Activated naive CD8-positive, alpha-beta T cell treated with anti-CD3 and anti-CD28 coated beads for 36 hours (primary cell): ENCODE measurements at places on chromosomes 4 and X. TPM values are rescaled to one million over a fixed set of nuclear protein-coding genes. Genes with fewer than 3 reads are reported as not detected.
A peak's percentile ranks its signal among the peaks of the same experiment; 100 is the strongest.

DNA sequence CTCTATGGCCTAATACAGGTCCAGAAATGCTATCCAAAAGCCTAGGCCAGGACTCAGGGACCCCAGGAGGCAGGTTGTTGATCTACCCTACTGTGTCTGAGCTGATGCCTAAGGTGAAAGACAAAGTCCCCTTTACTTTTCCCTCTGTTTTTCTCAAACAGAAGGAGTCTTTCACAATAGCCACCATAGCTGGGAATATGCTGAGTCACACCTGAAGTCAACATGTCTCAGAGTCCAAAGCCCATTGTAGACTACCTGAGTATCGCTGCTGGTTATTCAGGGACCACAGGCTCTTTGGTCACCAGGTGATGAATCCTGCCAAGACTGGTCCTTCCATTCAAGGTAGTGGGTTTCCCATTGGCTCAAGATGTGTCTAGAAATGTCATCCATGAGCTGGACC is 562.2 kb downstream of the ACTRT1 start:
- no peak for DNase-seq

GRCh38 chrX:53767544-53767943 is 81.0 kb upstream of the HUWE1 start:
- DNase-seq, result no peak

DNA sequence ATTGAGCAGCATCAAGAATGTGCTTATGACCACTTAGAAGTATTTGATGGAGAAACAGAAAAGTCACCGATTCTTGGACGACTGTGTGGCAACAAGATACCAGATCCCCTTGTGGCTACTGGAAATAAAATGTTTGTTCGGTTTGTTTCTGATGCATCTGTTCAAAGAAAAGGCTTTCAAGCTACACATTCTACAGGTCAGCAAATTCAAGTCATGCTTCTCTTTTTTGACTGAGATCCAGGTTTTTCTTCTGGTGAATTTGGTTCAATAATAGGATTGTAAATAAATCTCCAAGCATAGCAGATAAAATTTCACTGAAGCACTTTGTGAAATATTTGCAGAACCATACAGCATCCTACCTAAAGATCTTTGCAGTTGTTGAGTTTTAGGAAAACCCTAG is 218.1 kb downstream of the TLL1 start:
- no peak for DNase-seq

- DNase-seq, result peak; percentile 43
Observed at GRCh38 chrX:149286940-149287349, 218.2 kb downstream of the IDS start.

DNA sequence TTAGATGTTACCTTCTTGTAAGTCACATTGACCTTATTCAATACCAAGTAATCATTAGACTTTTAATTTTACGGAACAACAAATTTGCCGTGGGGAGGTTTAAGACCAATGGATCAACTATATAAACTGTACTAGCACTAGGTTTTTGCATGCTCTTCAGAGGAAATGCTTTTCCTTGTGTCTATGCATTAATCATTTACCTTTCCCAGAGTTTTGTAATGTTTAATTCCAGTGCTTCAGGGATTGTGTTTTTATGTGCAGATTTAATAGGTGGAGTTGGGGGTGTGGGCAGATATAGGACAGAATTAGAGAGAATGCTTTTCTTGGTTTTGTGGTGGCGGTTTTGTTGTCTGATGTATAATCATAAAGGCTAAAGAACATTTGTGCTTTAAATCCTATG is 76.0 kb upstream of the SMARCA5 start:
- no peak for DNase-seq

DNA sequence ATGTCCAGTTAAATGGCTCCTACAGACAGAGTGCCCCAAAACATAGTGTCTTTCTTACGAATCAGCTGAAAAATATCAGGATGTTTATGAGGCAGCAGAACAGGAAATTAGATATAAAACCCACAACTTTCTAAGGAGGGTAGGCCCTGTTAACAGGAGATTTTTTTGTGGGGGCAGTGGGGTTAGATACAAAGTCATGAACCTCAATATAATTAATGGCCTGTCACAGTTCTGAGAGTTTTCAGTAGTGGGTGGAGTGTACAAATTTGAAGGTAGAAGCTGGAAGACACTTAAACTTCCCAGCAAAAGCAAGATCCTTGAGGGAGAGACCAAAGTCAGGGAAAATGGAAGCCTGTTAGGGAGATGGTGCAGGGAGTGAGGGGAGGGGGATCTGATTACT is 17.4 kb downstream of the PAGE4 start:
- no peak for DNase-seq

GRCh38 chr4:7761312-7761711 is 178.3 kb downstream of the AFAP1 start:
- DNase-seq, result no peak

DNA sequence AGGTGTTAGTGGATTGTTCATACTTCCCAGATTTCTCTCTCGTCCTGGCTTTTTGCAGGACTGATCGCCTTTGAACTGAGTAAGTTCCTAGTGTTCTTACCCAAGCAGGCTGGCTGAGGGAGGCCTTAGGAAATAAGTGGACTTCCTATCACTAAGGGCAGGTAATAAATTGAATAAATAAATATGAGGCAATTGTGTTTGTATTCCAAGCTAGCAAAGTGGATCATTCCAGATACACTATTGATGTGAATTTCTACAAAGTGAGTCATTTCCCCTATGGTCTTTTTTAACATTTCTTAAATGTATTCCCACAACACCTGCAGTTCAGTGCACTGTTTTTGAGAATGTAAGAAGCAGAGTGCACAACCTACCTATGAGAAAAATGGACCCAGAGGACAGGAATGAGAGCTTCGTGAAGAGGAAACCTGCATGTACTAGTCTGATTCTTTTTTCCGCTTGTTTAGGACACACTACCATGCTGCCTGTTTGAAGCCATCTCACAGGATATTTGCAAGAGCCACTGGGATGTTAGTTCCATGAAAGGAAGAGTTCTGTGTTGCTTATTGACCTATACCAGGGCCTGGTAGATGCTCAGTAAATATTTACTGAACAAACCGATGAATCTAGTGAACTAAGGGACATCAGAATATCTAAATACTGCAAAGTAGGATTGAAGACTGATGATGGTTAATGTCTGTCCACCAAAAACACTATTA is 29.0 kb upstream of the SMAD1 start:
- DNase-seq, result no peak

GRCh38 chrX:54922547-54922946 is 1.9 kb downstream of the TRO start:
- no peak for DNase-seq

GRCh38 chr4:110196871-110197528 is 1.4 kb downstream of the ELOVL6 start:
- peak; percentile 71 for DNase-seq

- DNase-seq, result no peak
Observed at GRCh38 chr4:42676066-42676951, 19.4 kb upstream of the ATP8A1 start.

- DNase-seq, result no peak
Observed at GRCh38 chrX:54007682-54008081, 36.6 kb downstream of the PHF8 start.

DNA sequence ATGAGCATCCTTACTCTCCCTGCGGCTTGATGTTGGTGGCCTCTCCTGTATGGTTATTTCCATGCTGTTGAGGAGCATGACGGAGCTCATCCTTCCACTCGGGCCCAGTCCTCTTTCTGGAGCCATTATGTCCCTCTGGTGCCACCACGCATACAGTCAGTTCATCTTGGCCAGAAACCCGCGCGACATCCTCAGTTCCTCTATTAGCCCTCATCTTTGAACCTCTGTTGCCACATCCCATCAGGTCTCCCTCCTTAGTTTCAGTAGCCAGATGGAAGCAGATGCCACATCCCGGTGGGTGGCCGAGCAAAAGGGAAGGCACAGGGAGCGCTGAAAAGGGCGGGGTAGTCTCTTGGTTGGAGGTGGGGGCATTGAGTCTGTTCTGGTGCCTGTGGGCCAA is 4.6 kb downstream of the LOC101059915 start:
- DNase-seq, result no peak

DNA sequence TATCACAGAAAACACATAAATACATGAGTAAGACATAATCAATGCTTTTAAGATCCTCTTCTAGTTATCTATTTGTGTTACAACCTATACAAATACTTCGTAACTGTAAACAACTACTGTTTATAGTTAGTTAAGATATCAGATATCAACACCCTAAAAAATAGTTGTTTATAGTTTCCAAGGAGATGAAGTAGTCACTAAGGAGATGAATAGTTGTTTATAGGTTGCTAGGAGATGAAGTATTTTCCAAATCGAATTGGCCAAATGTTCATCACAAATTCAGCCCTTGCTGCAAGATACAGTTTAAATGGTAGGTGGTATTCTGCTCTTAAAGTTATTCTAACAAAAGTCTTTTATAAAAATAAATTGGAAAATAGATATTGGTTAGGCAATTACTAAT is 618.2 kb upstream of the PCDH10 start:
- no peak for DNase-seq

DNA sequence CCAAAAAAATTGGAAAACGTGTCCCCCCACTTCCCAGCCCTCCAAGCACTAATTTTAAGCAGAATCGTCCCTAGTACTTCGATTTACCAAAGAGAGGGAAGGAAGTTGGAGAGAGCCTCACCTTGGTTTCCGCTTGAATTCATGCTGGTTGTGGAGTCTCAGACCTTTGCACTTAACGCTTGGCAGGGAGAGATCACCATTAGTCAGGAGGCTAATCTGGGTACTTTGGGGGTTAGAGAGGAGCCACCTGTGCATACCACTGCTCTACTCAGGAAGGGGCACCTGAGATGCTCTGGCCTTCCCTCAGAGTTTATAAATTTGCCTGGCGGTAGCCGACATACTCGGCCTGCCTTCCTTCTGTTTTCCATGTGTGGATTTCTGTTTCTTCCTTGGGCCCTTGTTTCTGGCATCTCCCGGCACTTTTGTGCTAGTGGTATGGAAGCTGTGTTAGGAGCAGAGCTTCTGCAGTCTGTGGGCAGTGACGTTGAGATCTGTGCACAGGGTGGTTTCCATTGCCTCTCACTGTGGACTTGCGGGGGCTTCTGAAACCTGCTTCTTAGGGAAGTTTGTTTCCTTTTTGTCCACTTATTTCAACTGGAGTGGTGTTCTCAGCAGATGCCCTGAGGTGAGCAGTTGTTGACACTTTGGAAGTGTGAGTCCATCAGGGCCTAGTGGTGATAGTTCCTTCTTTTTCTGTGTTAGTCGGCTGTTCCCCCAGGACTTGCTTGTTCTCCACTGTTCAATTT is 104.2 kb downstream of the TMEM131L start:
- peak; percentile 17 for DNase-seq

GRCh38 chr4:126058596-126058995 is 743.8 kb downstream of the FAT4 start:
- DNase-seq, result no peak

- no peak for DNase-seq
Observed at GRCh38 chr4:15375667-15376066, 52.2 kb upstream of the C1QTNF7 start.

DNA sequence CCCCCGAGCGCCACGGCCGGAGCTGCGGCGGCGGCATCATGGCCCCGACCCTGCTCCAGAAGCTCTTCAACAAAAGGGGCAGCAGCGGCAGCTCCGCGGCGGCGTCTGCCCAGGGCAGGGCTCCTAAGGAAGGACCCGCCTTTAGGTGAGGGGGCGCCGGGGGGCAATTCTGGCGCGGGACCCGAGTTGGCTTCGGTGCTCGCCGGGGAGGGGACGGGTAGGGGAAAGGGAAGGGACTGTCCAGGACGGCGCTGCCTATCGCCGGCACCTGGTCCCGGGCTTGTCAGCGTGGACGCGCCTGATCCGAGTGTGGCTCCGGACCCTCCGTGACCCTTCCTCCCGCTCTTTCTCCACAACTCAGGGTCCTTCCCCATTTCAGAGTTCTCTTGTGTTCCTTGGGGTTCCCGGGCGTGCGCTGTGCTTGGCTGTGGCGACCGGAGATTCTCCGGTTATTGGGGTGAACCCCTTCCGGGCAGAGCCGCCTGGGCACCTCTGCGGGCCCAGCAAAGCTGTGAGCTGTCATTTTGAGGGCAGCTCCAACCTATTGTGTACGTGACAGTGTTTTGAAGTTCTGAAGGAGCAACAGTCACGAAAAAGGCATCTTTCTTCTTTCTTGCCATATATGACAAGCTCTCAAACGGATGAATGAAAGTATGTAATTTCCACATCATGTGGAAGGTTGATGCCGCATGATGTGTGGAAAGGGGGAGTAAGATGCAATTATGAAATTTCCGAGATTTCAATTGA is 522 bp downstream of the FNIP2 start:
- DNase-seq, result peak; percentile 51

GRCh38 chrX:122188751-122189150 is 995.3 kb upstream of the GRIA3 start:
- no peak for DNase-seq

GRCh38 chrX:122771933-122772332 is 412.1 kb upstream of the GRIA3 start:
- DNase-seq, result no peak

GRCh38 chr4:951594-952468 is 19.6 kb downstream of the TMEM175 start:
- no peak for DNase-seq

DNA sequence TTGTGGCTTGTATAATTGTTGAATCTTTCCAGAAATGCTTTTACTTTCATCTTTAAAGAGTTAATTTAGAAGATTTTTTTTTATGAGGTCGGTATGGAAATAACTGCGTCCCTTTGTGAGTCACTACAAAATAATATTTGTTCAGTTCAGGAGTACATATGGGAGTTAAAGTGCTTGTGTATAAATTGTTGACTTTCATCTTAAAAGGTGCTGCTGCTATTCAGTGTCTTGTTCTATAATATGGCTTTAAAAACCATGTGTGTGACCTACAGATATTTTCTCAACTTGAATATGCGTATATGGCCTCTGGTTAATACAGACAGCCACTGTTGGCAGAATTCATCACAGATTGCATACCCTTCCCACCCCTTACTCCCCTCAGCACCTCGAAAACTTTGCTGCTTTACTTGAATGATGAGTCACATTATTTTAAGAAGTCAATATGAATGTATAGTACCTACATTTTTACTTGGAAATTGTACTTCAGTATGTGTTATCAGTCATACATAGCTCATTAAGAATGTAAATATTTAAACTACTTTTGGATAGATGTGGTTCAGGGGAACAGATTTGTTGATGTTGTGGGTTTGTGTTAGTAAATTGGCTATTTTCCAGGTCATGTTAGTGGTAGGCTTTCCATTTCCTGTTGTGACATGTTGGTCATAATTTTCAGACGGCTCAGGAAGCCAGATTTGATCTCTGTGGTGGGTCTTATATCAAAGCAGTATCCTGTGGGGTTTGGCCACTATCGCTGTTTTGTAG is 1.5 kb downstream of the CLCN3 start:
- DNase-seq, result no peak

DNA sequence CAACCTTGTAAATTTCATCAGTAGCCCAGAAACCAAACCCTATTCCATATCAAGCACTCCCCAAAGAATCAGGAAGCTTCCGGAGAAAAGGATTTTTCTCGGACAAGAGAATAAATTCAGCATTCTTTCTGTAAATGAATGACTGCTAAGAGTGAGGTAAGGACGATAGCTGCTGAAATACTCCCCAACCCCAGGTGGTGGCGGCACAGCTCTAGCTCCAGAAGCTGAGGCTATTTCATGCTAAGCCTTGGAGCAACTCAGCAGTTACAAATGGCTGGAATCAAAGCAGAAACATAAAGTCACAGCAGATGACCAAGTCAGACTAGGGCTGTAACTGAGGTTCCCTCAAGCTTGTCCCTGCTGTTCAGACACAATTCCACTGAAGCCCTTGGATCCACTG is 13.9 kb upstream of the PCDH19 start:
- DNase-seq, result no peak

RTL3 gene
- not detected for total RNA-seq

CSAG1 gene
- total RNA-seq, result not detected

FGB gene
- not detected for total RNA-seq

CC2D2A gene
- total RNA-seq, result not detected

CT45A3 gene
- not detected for total RNA-seq

TAPT1 gene
- 28.5 TPM for total RNA-seq

EMCN gene
- total RNA-seq, result not detected

TDO2 gene
- 0.16 TPM for total RNA-seq

NMU gene
- total RNA-seq, result 0.56 TPM
